ENCODE measurements at places on chromosomes 5 and 9.

DNA sequence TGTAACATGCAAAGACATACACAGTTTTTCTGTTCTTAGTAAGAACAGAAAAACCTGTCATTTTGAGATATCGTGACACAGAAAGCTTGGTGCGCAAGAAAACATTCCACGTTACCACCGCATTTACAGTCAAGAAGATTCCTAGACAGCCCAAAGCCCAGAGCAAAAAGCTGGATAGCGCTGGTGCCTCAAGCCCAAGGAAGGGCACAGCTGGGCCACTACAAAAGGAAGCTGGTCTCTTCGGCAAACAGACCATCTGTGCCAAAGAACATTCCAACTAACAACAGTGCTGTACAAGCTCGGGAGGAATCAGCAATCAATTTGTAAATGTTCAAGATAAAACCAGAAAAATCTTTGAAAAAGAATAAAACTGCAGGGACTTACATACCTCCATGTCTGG is 31.0 kb downstream of the PSMB7 start:
- no peak for DNase-seq

DNA sequence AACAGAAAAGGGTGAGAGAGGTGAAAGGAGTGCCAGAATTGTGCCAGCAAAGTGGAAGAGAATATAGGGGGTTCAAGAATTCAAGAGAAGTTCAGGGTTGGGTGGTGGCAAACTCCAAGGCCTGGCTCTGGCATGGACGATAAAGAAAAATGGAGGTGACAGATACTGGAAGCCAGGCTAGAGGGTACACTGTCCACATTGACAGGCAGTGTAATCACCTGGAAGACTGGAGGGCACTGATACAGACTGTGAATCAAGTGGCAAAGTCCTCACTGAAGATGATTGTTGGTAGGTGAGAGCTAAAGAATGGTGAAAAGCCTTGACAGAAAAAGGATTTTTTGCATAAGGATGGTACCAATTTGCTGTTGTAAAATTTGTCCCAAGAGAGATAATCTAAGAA is 7.1 kb downstream of the SAR1B start:
- DNase-seq, result no peak

GRCh38 chr5:122515709-122516431 is 203.8 kb downstream of the SNCAIP start:
- peak; percentile 19 for DNase-seq

- DNase-seq, result peak; percentile 95
Measured at GRCh38 chr9:107711542-107711941, 222.0 kb upstream of the KLF4 start.

GRCh38 chr5:173764332-173765028 is 123.7 kb upstream of the CPEB4 start:
- DNase-seq, result peak; percentile 98

All from RCC 7860 (cell line).